ENCODE measurements at places on chromosomes 4 and X.

DNA sequence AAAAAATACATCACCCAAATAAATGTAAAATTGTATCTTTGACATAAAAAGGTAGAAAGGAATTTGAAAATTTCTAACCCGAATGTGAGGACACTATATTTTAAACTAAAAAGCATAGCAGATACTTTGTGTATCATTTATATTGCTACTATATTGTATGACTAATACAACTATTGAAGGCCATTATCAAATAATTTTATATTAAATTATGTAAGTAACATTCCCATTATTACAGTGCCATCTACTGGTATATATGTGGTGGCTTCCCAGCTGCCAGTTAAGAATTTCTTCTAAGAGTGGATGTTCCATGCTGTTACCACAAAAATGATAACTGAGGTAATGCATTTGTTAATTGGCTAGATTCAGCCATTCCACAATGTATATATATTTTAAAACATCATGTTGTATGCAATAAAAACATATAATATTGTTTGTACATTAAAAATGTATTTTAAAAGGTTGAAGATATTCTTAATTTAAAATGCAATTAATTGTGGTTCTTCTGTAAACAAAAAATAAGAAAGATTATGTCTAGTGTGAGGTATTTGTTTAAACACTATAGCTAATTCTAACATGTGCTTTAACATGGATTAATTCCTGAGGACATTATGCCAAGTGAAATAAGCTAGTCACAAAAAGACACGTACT, 65.3 kb downstream of the EGF start:
- DNase-seq = no peak

DNA sequence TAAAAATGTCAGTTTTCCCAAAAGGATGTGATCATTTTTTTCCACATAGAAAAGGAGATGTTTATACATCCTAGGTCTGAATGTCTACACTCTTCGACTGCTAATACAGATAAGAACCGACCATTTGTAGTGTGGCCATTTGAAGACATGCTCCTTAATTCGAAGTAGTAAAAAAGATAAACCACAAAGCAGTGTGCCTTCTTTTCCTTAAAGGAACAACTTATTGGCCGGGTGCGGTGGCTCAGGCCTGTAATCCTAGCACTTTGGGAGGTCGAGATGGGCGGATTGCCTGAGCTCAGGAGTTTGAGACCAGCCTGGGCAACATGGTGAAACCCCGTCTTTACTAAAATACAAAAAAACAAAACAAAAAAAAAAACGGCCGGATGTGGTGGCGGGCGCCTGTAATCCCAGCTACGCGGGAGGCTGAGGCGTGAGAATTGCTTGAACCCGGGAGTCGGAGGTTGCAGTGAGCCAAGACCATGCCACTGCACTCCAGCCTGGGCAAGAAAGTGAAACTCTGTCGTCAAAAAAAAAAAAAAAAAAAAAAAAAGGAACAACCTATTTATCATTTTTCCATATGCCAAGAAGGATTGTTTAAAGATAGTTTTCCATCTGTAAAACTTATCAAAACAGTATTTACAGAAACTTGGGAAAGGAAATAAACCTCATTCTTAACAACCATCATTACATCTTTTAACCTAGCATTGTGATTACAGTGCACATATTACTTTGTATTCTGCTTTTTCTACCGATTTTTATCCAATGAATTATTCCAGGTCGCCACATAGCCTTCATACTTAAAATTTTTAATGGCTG, 2.6 kb downstream of the INTS6L start:
- DNase-seq = no peak

DNA sequence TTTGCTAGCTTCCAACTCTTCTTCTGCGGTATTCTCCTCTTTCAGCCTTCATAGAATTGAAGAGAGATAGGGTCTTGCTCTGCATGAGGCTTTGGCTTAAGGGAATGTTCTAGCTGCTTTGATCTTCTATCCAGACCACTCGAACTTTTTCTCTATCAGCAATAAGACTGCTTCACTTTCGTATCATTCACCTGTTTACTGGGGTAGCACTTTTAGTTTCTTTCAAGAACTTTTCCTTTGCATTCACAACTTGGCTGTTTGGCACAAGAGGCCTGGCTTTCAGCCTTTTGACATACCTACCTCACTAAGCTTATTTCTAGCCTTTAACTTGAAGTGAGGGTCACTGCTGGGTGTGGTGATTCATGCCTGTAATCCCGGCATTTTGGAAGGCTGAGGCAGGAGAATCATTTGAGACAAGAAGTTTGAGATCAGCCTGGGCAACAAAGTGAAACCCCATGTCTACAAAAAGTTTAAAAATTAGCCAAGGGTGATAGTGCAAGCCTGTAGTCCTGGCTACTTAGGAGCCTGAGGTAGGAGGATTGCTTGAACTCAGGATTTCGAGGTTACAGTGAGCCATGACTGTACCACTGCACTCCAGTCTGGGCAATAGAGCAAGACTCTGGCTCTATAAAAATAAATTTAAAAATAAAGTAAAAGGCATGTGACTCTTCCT, 47.1 kb upstream of the HPGDS start:
- DNase-seq = no peak

- no peak for DNase-seq
Observed at GRCh38 chrX:70338290-70338689, 48.4 kb downstream of the KIF4A start.

DNA sequence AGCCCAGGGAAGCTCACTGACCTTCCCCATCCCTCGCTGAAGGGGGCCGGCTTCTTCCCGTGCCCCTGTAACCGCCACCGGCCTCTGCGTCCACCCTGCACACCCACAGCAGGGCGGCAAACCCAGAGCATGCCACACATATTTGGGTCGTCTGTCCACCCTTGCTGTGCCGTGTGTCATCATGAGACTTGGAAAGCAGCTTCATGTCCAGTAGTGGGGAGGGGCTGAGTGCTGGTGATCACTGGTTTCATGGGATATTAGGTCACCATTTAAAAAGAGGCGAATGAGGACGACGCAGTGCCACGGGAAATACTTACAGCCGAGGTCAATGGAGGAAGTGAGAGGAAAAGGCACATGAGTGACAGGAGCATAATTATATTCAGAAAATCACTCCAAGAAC, 74.8 kb downstream of the HTRA3 start:
- no peak for DNase-seq

DNA sequence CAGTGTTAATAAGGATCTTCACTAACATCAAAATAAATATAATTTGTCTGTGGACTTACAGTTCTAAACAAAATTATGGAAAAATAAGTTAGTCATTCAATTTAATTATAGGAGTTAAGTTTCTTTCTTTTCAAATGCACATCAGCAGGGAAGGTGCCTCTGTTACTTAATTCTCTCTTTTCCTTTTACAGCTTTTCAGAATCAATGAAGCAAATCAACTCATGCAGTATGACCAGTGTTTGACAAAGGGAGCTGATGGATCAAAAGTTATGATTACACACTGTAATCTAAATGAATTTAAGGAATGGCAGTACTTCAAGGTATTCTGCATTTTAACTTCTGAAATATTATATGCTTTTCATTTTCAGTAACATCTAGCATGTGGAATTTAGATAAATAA, 15.9 kb downstream of the HMGB2 start:
- DNase-seq = no peak

GRCh38 chrX:72317139-72317538, 11.4 kb upstream of the CITED1 start:
- no peak for DNase-seq

- DNase-seq = no peak
Observed at GRCh38 chrX:105618393-105619101, 203.8 kb upstream of the NRK start.

DNA sequence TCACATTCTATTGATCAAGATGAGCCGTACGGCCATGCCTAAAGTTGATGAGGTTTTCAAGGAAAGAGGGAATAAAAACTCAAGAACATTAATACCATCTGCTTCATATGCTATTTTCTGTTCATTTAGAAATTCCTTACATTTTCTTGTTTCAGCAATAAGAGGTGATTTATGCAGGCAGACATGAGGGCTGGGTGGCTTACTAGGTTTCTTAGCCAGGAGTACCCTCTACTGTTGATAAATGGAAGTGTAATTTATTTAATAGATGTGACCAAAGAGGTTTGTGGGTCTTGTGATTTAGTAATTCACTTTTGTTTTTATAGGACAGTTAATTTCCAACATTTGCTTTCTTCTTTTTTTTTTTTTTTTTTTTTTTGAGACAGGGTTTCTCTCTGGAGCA, 6.4 kb upstream of the SMIM9 start:
- no peak for DNase-seq

Measured in activated CD4-positive, alpha-beta T cell treated with anti-CD3 and anti-CD28 coated beads, Interleukin-2, amount 50 U/mL, for 4 hours (primary cell).